Osteoblast (primary cell): ENCODE measurements at places on chromosomes 13 and 19. TPM values are rescaled to one million over a fixed set of nuclear protein-coding genes. Genes with fewer than 3 reads are reported as not detected.

KLK8 gene
- total RNA-seq, result not detected in 2 replicates

IL17D gene
- total RNA-seq, result 2.1 and 2.2 TPM in 2 replicates

FAM32A gene
- total RNA-seq, result 93.4 and 109 TPM in 2 replicates

KLF1 gene
- total RNA-seq, result not detected in 2 replicates

AMH gene
- total RNA-seq, result under 0.01 and 0.29 TPM in 2 replicates
